ENCODE measurements at places on chromosomes 2 and 18. TPM values are rescaled to one million over a fixed set of nuclear protein-coding genes. Genes with fewer than 3 reads are reported as not detected.

Gene ACMSD
- not detected for total RNA-seq

Gene TMEM237
- 27.8 TPM for total RNA-seq

Gene ARHGEF33
- total RNA-seq = 1.1 TPM

Gene GPR45
- not detected for total RNA-seq

Gene NT5C1B
- total RNA-seq = not detected

Gene NAT8
- not detected for total RNA-seq

Gene FAM237A
- total RNA-seq = not detected

Gene FOXD4L1
- not detected for total RNA-seq

Gene CHST9
- 0.14 TPM for total RNA-seq

Gene HTRA2
- 22.4 TPM for total RNA-seq

Gene BABAM2
- 39.1 TPM for total RNA-seq

Gene HOXD12
- total RNA-seq = not detected

Gene MAP3K19
- total RNA-seq = not detected

Gene AQP12B
- 0.19 TPM for total RNA-seq

Gene SULT1C2
- not detected for total RNA-seq

Gene TEKT4
- not detected for total RNA-seq

Gene BIN1
- total RNA-seq = 84.8 TPM

DNA sequence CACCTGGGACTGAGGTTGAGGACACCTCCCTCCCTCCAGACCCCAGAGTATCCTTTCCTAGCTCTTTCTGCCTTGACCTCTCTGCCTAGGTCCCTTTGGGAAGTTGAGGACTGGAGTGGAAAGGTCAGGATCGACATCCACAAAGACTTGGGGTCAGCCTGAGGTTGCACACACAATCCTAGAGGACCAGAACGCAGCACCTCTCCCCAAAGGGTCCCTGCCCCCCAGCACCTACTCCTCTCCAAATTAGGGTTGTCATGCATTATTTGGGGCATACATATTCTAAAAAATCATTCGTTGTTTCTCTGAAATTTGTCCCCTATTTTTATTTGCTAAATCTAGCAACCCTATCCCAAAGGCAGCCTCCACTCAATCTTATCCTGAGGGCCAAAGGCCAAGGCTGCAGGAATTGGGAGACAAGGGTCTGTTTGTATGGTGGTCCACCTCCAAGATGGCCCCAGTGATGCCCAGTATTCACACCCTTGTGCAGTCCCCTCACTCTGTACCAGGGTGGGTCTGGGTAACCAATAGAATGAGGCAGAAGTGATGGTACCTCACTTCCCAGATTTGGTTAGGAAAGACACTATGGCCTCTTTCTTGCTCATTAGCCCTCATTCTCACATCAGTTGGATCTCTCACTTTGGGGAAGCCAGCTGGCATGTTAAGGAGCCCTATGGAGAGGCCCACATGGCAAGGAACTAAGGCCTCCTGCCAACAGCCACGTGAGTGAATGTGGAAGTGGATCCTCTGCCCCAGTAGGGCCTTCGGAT is 3.5 kb upstream of the CHRNG start:
- DNase-seq = peak; percentile 60

DNA sequence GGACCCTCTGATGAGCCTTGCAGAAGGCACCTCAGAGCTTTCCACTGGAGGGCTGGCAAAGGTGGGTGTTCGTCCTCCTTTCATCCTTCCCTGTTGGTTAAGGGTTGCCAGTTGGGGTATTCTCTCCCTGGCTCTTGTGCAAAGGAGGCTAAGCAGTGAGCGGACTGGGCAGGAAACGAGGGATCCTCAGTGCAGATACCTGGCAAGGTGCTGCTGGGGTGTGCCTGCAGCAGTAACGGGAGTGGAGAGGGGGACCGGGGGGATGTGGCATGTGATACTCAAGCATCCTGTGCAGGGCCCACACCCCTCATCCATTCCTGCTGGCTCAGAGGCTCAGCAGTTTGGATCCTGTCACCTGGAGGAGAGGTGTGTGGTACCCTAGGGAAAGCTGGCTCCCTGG is 4.2 kb upstream of the ADCY3 start:
- no peak for DNase-seq

GRCh38 chr2:220188031-220188430 is 560.6 kb downstream of the SLC4A3 start:
- no peak for DNase-seq

DNA sequence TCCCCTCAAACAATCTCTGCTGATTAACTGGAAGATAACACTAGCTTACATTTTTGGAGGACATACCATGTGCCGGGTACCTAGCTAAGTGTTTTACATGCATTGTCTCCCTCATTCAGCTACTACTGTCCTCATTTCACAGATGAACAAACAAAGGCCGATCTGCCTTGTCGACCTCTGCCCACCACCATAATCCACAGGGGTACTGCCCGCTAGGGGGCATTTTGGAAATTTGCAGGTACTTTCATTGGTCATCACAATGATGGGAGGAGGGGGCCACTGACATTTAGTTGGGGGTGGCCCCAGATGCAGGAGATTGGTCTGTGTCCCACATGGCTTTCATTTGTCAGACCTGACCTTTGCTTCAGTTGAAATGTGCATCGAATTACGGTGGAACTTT is 3.9 kb upstream of the TMEM163 start:
- DNase-seq = no peak

- DNase-seq = no peak
Observed at GRCh38 chr18:76553715-76554546, 58.9 kb upstream of the ZNF516 start.

- no peak for DNase-seq
Observed at GRCh38 chr2:154992826-154993225, 294.3 kb downstream of the KCNJ3 start.

GRCh38 chr18:45232061-45232460 is 383.2 kb upstream of the SLC14A2 start:
- no peak for DNase-seq

- DNase-seq = no peak
Observed at GRCh38 chr2:162123806-162124758, 28.0 kb downstream of the GCG start.

DNA sequence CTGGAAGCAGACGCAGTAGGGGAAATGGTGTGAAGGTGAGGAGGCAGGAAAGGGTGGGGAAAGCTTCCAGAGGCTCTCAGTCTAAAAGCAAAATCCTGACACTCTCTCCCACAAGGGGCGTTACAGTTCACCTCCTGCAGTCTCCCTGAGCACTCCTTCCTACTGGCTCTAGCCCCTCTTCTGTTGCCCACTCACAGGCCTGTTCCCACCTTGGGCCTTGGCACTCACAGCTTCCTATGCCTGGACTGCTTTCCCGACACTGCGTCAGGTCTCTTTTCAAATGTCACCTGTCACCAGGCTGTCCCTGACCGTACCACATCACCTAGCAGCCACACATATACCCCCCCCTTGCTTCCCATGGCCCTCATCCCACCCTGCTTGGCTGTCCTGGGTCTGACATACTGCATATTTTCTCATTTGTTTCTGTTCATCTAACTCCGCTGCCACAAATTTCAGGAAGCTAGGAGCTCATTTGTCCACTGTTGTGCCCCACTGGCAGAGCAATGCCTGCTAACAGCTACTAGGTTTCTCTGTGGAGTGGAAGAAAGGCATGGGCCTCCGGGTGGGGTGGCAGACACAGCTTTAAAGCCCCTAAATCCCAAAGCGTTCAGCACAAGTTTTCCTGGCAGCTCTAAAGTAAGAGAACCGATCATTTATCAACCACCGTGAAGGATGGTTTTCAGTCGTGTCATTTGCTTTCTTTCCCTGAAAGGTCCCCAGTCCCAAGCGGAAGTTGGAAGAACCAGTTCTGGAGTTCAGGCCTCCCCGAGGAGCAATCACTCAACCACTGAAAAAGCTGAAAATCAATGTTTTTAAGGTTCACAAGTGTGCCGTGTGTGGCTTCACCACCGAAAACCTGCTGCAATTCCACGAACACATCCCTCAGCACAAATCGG is 118.8 kb downstream of the ZNF532 start:
- DNase-seq = no peak

- DNase-seq = peak; percentile 63
Observed at GRCh38 chr18:13261661-13262357, 43.2 kb downstream of the LDLRAD4 start.

GRCh38 chr2:108587621-108588020 is 53.4 kb downstream of the LIMS1 start:
- no peak for DNase-seq

GRCh38 chr2:180219491-180219890 is 212.4 kb upstream of the CWC22 start:
- DNase-seq = no peak

- no peak for DNase-seq
Observed at GRCh38 chr2:65320042-65320725, 92.6 kb downstream of the ACTR2 start.

DNA sequence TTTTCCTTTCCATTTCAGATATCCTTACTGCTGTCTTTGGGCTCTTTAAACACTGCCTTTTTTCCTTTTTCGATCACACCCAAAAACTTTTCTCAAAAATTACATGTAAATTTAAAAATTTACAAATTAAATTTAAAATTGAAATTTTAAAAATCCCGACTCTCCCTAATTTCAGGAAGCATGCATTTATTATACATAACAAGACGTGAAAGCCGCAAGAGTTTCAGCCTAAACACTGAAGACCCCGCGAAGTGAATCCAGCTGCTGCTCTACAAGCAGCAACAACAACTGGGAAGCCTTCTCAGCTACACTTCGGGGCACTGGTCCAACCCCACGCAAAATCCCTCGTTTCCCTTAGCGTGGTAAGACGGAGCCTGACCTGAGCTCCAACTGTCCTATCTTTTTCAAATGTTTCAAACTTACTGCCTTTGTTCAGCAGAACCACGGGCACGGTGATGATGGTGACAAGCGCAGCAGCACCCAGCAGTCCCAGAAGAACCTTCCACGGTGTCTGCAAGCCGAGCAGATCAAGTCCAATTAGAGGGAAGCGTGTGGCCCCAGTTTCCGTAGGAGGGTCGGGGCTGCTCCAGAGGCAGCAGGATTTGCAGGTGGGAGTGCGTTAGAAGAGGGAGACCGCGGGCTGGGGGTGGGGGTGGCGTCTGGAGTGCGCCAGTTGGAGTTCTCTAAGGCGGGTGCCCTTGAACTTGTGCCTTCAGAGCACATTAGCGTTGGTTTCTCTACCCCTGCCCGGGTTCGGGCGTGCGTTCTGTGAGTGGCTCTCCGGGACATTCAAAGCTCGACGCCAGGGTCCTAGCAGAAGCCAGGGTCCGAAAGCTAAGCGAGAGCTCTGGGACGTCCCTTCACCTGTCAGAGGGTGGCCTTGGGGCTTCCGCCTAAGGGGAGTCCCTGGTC is 783 bp downstream of the DPP4 start:
- DNase-seq = peak; percentile 73

- no peak for DNase-seq
Observed at GRCh38 chr2:222102575-222103349, 196.0 kb downstream of the PAX3 start.

- DNase-seq = no peak
Observed at GRCh38 chr2:159612255-159612901, 4.0 kb downstream of the BAZ2B start.

GRCh38 chr2:48888066-48888465 is 132.5 kb upstream of the LHCGR start:
- no peak for DNase-seq

- no peak for DNase-seq
Observed at GRCh38 chr18:34627137-34627920, 82.8 kb upstream of the DTNA start.

DNA sequence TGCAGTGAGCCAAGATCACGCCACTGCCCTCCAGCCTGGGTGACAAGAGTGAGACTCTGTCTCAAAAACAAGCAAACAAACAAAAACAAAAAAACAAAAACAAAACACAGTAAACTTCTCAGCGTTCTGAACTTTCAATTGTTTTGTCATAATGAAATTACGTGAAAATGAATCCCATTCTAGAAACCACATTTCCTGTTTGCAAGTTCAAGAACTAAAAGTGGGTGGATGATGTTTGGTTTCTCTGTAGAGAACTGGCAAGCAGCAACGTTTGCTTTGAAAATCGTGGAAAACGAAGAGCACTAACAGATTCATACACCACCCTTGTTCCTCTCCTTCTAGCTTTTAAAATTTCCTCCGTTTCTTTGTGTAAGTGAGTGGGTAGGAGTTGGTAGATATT is 226.1 kb upstream of the LYPD1 start:
- no peak for DNase-seq

DNA sequence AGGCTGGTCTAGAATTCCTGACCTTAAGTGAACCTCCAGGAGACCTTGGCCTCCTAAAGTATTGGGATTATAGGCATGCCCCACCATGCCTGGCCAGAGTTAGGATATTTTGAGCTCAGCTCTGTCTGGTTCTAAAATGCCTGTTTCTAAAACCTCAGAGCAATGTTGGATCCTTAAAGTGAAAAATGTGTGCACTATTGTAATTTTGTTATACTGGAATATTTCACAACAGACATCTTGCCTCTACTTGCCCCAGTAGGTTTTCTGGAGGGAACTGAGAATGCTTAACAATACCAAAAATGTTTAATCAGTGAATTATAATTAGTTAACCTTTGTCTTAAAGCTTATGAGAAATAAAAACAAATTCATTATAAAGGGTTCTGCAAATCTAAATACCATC is 144.6 kb upstream of the CCDC195 start:
- DNase-seq = no peak

DNA sequence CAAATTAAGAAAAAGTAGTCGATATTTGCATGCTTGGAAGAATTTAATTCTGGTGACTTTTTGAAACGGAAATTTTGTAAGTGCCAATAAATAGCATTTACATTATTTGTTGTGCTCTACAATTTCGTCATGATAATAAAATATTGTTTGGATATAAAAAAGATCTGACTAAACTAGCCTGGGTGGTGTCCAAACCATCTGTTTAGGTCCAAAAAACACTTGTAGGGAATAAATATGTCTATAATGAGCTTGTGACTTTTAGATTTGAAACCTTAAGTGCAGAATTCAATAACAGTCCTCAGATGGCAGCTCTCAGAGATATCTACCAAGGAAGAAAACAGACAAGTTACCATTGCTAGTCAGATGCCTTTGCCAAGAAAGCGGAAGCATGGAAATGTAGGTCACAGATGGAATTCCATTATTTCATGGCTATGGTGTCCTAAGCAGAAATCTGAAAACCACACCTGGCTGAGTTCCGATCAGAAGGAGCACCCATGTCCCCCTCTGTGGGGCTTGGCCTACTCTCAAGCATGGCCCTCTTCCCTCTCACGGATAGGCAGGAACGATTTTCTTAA is 731.1 kb downstream of the RNF144A start:
- DNase-seq = no peak

DNA sequence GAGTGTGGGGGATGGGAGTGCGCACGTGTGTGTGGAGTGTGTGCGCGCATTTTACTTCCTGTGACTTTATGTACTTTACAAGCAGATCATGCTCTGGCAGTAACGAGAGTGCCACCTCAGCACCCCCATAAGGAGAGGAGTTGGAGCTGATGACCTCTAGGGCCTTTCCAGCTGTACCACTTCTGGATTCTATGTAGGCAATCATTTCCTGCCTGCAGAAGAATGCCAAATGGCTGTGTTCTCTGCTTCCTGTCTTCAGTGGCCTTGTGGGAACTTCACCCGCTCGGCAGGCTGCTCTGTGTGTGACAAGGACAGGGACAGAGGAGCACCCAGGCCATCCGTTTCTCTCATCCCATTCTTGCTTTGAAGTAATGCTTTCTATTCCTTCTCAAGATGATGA is 22.8 kb upstream of the ZNF385B start:
- no peak for DNase-seq

GRCh38 chr2:64363848-64364247 is 90.1 kb upstream of the LGALSL start:
- DNase-seq = no peak
